ENCODE measurements at places on chromosomes 3 and 15. TPM values are rescaled to one million over a fixed set of nuclear protein-coding genes. Genes with fewer than 3 reads are reported as not detected.

Gene OR5H15
- total RNA-seq = not detected

Gene RPP25
- total RNA-seq = 11.2 TPM

Gene PARP15
- 0.38 TPM for total RNA-seq

Gene KPNA4
- 37.7 TPM for total RNA-seq

Gene EEF1AKMT4
- total RNA-seq = 3.4 TPM

Gene BNC1
- total RNA-seq = 0.49 TPM

Gene SLITRK3
- not detected for total RNA-seq

Gene ARNT2
- total RNA-seq = 0.44 TPM

Gene DNAH12
- total RNA-seq = 0.16 TPM

Gene SRGAP3
- total RNA-seq = under 0.01 TPM

Data from bladder microvascular endothelial cell (primary cell).